ENCODE measurements at places on chromosomes 12 and 14.
A peak's percentile ranks its signal among the peaks of the same experiment; 100 is the strongest.

- DNase-seq, result no peak
These were observed 312.8 kb upstream of the SLC16A7 start for GRCh38 chr12:59282999-59283398.

DNA sequence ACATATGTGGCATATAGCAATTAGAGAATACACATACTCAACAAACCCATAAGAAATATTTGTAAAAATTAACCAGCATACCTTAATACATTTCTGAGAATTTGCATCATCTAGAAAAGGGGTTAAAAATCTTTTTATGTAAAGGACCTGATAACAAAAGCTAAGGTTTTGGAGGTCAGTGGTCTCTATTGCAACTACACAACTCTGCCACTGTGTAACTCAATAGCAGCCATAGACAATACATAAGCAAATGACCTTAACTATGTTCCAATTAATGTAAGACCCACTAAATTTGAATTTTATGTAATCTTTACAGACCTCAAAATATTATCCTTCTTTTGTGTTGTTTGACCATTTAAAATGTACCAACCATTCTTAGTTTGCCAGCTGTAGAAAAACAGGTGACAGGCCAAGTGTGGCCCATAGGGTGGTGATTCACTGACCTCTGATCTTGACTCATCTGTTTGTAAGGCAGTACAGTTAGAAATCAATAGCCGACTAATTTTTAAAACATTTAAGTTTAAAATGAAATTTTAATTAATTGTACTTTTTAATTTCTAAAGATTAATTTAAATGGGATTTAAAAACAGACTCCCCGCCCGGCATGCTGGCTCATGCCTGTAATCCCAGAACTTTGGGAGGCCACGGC lies 7.4 kb upstream of the EPS8 start:
- no peak for DNase-seq

- no peak for DNase-seq
These were observed 57.4 kb upstream of the KRR1 start for GRCh38 chr12:75568801-75569200.

GRCh38 chr12:55829967-55830600 lies 697 bp upstream of the DNAJC14 start:
- DNase-seq, result no peak

- no peak for DNase-seq
These were observed 92.1 kb downstream of the NINJ2 start for GRCh38 chr12:570921-571794.

- no peak for DNase-seq
These were observed 90.2 kb downstream of the CALM1 start for GRCh38 chr14:90487031-90487430.

GRCh38 chr12:120999191-121000120 lies 16.8 kb downstream of the C12orf43 start:
- no peak for DNase-seq

- no peak for DNase-seq
These were observed 34.8 kb downstream of the NFKBIA start for GRCh38 chr14:35369701-35370191.

GRCh38 chr12:17579205-17580026 lies 510.6 kb downstream of the RERGL start:
- DNase-seq, result no peak

DNA sequence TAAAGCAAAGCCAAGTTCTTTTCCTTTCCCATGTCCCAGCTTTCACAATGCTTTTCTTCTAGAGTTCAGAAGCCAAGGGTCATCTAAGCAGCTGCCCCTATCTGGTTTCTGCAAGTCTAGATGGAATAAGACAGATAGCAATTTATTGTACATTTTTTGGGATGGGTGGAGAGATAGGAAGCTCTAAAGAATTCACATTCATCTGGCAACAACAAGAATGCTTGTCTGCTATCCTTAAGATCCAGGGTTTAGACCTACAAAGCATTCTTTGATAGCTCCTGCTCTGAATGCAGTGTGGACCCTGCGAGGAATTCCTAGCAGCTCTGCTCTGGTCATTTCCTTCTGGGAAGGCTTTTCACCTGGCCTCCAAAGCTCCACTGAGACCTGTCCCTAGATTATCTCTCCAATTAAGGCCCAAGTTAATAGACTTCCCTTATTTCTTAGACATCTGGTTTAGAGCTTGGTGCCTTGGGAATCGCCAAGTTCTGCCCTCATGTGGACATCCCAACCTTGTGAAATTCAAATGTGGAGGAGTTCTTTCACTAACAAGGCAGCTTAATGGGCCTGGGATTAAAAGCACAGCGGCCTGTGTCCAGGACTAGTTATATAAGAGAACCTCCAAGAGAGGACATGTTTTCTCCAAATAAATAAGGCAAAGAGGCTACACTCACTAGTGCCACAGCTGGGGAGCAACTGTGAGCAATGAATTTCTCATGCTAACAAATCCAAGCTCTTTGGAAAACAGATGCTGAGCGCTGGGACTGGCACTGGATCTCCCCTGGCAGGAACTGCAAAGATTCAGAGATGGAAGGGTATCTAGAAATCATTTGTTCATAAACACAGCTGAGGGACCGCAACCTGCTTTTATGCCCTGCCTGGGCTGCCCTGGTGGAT lies 384.5 kb upstream of the DDHD1 start:
- no peak for DNase-seq

DNA sequence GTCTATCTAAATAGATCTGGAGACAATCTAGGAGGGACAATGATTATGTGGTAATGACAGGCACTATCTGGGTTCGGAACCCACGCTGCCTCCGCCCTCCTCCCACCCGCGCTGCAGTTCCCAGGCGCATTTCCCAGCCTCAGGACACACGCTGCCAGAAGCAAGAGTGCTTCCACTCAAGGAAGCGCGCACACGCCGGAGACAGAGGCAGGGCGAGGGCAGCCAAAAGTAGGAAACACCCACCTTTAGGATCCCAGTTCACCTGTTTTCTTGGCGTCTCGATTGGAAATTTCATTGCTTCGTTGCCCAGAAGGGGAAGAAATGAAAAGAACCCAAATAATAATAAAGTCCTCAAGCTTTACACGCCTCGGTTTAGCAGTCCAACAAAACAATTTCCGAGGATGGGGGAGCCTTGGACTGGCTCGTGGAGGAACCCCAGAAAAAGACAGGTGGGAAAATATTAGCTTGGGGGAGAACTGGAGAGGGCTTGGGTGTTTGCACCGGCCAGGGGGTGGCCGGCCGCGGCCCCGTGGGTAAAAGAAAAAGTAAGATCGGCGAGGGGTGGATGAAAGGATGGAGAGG lies 474 bp downstream of the KCNK10 start:
- DNase-seq, result no peak

DNA sequence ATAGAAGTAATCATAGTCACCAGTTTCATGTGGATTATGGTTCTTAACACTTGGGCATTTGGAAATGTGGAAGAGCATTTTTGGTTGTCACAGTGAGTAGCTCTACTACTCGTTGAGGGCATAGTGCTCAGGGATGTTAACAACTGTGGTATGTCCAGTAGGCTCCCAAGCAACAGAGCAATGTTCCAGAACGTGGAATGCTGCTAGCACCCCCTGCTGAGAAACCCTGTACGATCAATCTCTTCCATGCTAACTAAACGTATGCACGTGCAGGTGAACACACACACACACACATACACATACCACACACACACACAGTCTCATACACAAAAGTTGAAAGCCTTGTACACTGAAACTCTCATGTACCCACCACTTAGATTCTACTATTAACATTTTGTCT lies 16.6 kb upstream of the GNPTAB start:
- no peak for DNase-seq

- DNase-seq, result no peak
These were observed 143.2 kb downstream of the BRMS1L start for GRCh38 chr14:35969310-35969709.

GRCh38 chr14:69559581-69560011 lies 15.1 kb downstream of the CCDC177 start:
- DNase-seq, result no peak

DNA sequence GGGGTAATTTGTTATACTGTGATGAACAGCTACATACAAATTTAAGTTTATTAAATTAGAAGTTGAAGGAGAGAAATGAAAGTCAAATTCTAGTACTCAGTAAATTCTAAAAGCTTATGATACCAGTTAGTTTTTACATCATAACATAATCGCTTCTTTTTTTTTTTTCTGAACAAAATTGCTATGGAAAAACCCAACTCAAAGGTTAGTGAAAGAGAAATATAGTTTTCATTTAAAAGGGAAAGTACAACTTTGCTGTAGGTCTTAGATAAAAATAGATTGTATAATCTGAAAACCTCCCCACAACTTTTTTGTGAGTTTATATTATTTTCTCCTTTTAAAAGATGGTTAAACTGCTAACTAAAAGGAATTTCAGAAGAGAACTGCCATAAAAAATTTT lies 53.7 kb upstream of the LRRK2 start:
- DNase-seq, result no peak

GRCh38 chr14:67240168-67240932 lies 885 bp upstream of the PALS1 start:
- DNase-seq, result peak; percentile 5

DNA sequence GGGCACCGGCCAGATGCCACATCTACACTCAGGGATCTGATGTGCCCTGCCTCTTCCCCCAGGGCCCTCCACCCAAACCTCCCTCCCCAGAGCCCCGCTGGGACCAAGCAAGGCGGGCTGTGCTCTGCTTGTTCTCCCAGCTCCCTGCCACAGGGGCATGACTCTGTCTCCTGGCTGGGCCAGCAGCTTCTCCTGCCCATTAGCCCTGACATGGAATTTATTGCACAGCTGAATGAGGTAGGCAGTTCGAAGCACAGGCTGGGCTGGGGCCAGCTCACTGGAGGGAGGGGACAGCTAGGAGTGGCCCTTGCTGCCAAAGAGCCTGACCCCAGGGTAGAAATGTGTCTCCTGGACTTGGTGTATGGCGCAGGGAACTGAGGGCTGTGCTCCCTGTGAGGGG lies 42.4 kb downstream of the ARL6IP4 start:
- no peak for DNase-seq

GRCh38 chr12:90152897-90153624 lies 444.4 kb upstream of the ATP2B1 start:
- DNase-seq, result no peak

GRCh38 chr14:94027566-94028449 lies 1.7 kb downstream of the OTUB2 start:
- DNase-seq, result no peak

DNA sequence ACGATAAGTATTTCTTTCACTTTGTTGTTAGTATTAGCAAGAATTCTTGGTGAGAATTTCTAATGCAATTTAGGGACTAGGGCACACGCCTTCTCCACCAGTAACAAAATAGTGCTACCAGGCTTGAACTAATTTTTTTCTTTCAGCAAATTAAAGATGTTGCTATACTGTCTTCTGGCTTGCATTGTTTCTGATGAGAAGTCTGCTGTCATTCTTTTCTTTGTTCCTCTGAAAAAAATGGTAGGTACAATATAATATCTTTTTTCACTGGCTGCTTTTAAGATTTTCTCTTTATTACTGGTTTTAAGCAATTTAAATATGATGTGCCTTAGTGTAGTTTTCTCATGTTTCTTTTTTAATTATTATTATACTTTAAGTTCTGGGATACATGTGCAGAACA lies 171.2 kb downstream of the PCNX1 start:
- no peak for DNase-seq

DNA sequence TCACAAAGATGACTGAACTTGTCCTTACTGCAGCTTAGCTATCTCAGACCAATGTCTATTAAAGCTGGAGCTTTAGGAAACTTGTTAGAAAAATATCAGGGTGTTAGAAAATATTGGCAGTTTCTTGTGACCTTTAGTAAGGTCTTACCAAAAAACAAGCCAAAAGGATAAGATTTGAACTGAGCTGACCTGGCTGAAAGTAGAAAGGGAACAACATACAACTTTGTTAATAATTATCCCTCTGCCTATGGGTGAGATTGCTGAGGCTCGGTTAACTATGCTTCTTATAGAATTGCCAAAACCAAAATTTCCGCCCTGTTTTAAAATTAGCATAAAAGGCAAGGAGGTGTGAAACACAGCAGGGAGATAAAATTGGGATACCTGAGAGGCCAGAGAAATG lies 73.8 kb downstream of the DHRS2 start:
- DNase-seq, result no peak

GRCh38 chr12:131007031-131007739 lies 53.5 kb downstream of the ADGRD1 start:
- no peak for DNase-seq

Measured in HL-60 (cell line).